ENCODE measurements at places on chromosomes 3 and 15.

GRCh38 chr15:81288040-81288439, 35.9 kb downstream of the STARD5 start:
- no peak for DNase-seq

DNA sequence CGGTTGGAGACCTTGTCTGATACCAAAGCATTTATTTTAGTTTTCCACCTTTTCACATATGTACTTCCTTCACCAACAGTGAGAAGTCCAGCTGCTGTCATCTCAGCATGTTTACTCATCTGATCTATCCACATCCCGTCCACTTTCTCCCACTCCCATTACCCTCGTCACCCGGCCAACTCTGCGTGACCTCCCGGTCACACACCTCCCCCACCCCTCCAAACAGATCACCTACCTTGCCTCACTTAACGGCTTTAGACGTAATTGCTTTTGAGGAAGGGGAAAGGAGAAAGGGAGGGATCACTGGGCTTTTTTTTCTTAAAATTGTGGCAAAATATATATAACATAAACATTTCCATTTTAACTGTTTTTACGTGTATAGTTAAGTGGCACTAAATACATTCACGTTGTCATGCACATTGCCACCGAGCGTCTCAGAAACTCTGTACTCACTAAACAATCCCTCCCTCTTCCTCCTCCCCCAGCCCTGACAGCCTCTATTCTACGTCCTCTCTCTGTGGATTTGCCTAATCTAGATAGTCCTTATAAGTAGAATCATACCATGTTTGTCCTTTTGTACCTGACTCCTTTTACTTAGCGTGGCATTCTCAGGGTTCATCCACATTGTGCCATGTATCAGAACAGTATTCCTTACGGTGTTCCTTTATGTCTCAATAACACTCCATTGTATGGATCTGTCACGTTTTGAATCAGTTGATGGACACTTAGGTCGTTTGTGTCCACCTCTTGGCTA, 67.2 kb downstream of the LMLN start:
- DNase-seq = no peak

- DNase-seq = no peak
Observed at GRCh38 chr3:102916532-102916931, 481.7 kb downstream of the ZPLD1 start.

- DNase-seq = no peak
Observed at GRCh38 chr3:55486857-55487380, at the start of gene WNT5A. Gene WNT5A (minus strand): TSS chr3:55487306. CDS start chr3:55486985, 321 bp downstream.
